CD4-positive, alpha-beta T cell treated with Interferon alpha-2 for 1 hour (primary cell): ENCODE measurements at places on chromosomes 6 and 20.

DNA sequence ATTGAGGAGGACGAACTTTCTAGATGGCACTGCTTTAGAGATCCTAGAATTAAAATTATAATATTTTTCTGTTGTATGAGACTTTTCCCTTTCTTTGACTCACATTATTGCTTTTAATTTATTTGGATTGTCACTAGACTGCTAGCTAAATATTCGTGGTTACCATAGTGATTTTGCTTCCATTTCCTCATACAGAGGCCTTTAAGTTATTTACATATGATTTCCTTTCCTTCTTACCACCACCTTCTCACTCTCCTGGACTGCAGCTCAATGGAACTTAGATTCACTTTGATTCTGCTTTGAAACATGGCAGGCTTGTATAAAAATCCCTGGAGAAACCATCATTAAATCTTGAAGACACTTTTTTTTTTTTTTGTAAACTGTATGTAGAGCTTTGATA is 222.9 kb downstream of the LAMA2 start:
- DNase-seq: no peak

- DNase-seq: peak; percentile 51
These were observed 85.9 kb downstream of the CRYBG1 start for GRCh38 chr6:106446287-106446885.

DNA sequence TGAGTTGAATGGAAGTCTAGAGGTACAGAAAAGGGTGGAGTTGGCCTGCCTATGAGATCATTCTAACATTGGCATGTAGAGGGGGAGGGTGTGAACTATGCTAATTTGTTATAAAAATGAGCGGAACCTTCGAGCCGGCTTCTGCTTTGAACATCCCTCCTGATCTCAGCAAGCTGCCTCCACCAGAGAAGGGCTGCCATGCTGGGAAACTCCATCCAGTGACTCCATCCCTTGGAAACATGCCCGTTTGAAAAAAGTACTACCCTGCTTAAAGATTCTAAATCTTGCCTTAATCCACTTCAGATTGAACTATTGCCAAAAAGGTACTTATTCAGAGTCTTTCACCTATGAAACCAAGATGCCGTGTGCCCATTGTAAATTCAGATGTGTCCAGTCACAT is 43.6 kb upstream of the TMEM170B start:
- DNase-seq: no peak

DNA sequence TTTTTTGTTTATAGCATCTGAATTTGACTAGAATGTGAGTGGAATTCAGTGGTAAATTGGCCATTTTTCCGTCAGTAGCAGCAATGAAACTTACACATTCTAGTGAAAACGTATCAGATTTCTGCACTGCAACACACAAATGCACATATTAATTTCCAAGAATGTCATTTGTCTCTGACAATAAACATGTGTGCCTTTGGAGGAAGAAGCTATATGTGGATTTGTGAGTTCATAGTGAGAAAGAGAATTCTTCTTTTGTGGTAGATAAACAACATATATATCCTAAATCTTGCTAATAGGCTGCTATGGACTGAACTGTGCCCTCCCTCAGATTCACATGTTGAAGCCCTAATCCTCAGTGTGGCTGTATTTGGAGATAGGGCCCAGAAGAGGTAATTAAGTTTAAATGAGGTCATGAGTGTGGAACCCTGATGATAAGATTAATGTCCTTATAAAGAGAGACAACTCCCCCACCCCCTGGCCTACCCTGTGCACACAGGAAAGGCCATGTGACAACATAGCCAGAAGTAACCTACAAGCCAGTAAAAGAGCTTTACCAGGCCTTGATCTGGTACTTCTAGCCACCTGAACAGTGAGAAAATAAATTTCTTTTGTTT is 200.2 kb upstream of the EYA4 start:
- no peak for DNase-seq

DNA sequence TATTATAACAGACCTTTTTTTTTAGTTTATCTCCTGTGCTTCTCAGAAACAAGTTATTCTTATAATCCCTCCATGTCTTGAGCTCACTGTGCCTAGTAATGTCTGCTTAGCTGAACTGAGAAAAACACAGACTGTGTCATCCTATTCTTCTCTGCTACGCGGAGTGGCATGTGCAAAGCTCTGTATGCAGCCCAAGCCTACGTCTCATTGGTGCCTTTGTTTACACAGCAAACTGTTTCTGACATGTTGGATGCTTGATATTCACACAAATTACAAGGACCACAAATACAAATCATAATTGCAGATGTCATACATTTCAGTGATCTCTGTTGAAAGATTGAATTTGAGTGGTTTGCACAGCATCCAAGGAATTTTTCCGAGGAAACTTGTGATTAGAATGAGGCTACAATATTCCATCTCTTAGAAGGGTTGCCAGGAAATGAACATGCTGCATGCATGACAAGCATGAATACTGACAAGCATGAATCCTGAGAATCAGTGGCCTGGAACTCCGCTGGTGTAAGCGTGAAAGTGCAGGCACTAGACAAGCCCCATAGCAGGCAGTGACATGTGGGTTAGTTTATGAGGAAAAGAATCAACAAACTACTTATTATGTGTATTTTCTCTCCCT is 128.4 kb upstream of the SGK1 start:
- no peak for DNase-seq

DNA sequence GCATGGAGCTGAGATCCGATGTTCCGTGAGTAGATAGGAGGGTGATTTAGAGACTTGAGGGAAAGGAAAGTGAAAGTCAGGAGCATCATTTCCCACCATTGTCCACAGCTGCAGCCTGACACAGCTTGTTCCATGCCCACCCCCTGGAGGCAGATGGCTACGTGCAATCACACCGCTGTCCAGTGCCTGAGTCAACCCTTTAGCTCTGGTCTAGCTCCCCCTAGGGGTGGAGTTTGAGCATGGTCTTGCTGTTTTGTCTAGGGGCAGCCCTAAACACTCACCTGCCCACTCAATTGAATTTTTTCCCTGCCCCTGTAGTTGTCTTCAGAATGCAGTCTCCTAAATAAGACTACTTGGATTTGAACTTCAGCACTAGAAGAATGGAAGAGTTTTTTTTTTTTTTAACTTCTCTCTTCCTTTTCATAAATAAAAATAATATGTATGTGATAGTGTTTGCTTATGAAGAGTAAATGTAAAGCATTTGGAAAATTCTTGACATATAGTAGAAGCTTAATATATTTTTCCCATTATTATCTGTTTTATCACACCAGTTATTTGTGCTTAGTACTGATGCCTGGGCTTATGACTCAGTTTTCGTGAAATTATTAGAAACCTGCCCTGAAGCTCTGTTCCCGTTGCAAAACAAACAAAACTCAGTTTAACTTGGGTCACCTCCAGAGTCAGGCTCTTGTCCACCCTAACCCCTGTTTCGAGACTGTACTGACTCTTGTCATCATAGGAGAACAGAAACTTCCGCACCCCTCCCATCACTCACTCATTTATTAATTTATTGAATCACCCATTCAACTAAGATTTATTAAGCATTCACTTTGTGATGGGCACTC is 814.8 kb downstream of the MAFB start:
- DNase-seq: peak; percentile 1

DNA sequence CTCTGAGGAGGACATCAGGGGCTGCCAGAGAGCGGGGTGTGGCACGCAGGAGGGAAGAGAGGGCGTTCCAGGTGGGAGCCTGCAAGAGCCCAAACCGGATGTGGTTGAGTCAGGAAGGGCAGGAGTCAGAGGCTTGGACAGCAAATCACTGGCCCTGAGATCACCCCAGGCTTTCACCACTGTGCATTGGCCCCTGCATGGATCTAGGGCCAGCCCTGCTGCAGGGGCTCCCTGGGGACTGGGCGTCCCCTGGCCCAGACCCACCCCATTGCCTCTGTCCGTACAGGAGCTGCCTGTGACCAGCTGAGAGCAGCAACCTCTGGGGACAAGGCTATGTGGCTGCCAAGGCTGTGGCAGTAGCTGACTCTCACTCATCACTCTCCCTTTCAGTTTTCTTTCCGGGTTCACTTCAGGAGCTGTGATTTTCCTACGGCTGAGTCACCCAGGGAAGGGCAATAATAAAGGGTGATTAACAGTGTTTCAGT is 33.9 kb downstream of the KCNK17 start:
- no peak for DNase-seq

GRCh38 chr20:62227977-62228958 is 8.2 kb upstream of the HRH3 start:
- DNase-seq: no peak

- DNase-seq: no peak
These were observed 28.1 kb upstream of the TXNDC5 start for GRCh38 chr6:7938562-7939183.

DNA sequence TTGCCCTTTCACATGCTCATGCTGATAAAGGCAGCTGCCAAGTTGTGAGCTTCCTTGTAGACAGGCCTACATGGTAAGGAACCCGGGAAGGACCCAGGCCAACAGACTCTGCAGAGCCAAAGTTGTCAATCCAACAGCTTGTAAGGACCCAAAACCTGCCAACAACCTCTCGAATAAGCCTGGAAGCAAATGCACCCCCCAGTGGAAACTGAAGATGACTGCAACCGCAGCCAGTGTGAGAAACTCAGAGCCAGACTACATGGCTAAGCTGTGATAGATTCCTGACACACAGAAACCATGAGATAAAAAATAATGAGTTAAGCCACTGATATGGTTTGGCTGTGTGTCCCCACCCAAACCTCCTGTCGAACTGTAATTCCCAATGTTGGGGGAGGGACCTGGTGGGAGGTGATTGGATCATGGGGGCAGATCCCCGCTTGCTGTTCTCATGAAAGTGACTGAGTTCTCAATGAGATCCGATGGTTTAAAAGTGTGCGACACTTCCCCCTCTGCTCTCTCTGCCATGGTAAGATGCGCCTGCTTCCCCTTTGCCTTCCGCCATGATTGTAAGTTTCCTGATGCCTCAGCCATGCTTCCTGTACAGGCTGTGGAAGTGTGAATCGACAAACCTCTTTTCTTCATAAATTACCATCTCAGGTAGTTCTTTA is 18.8 kb upstream of the CLPSL2 start:
- no peak for DNase-seq

- DNase-seq: peak; percentile 55
These were observed 67.2 kb upstream of the TBC1D7 start for GRCh38 chr6:13395272-13396237.

- DNase-seq: no peak
These were observed 67.8 kb downstream of the TIAM2 start for GRCh38 chr6:155062866-155063341.

GRCh38 chr20:4012589-4012988 is 2.8 kb downstream of the RNF24 start:
- DNase-seq: no peak

DNA sequence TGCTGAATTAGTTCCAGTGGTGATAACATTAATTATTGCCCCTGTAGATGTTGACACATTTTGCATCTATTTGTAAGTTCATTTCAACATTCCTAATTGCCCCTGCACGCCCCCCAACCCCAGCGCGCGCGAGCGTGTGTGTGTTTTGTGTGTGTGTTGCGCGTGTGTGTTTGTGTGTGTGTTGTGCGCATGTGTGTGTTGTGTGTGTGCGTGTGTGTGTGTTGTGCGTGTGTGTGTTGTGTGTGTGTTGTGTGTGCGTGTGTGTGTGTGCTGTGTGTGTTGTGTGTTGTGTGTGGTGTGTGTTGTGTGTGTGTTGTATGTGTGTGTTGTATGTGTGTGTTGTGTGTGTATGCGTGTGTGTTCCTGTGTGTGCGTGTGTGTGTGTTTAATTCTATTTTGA is 245.7 kb upstream of the GMDS start:
- DNase-seq: no peak

DNA sequence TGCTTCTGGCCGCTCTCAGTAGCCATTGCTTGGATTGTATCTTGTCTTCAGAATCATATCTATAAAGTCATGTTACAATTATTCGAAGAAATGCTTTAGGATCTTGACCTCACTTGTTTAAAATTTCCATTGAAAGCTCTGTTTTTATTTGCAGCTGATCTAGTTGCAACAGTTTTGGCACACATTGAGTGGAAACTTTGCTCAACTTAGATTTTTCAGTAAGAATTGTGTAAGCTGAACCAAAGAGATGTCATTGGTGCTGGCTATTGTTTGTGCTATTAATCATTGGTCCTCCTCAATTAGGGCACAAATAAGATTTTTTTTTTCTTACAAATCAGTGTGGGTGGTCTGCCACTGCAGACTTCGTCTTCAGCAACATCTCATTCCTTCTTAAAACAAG is 649.2 kb downstream of the MMUT start:
- no peak for DNase-seq

DNA sequence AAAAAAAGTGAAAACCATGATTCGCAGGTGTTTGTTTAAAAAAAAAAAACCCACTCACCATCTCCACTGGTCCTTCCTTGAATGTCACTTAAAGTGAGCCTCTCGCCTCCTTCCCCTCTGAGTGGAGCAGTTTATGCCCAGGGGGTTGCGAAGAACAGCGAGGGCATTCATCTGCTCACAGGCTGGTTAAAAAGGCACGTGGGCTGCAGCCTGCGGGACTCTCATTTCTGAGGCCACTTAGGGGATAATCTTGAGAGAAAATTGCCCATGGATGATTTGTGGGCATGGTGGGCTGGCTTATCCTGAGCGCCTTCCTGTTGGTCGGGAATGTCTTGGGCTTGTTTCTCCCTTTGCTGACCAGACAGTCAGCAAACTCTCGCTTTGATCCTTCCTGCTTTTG is 18.9 kb downstream of the BCAS4 start:
- DNase-seq: no peak

DNA sequence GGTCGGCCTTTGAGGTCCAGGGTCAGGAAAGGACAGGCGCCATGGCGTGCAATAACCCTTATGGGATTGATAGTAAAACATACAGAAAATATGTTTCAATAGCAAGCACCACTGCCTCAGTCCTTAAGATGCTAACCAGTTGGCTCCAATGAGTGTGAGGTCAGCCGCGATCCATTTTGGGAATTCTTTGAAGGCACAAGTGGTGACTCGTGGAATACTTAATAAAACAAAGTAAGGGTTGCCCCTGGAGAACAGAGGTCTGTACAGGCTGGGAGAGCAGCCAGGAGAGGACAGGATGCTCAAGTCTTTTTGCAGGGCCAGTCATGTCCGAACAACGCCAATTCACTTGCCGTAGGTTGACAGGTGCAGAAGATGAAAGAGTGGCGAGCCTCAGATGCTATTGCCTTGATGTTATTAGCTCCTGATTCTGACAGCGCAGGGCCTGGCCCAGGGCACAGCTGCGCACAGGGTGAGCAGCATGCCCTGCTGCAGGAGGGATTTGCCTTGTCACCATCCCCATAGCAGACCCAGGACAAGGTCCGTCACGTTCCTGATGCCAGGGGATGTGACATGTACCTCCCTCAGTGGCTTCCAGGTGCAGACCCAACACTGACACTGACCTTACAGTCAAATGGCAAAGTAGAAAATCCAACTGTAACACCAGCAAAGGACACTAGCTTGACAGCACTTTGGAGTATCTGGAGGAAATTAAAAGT is 21.8 kb downstream of the SYNDIG1 start:
- no peak for DNase-seq

- DNase-seq: no peak
These were observed 48.2 kb downstream of the DSTN start for GRCh38 chr20:17617868-17618672.

DNA sequence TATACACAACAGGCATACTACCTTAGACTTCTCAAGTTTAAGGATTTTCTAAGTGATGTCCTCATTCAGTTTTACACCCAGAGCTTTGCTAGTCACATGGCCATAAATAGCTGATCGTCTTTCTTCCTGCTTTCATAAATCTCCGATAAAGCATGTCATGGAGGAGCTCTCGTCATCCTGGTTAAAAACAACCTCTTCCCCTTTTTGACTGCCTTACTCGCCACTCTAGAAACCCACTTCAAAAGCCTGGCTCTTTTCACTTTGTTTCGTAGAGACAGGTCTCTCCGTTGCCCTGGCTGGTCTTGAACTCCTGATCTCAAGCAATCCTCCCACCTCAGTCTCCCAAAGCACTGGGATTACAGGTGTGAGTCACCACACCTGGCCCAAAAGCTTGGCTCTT is 67.0 kb upstream of the SMIM29 start:
- DNase-seq: peak; percentile 16

GRCh38 chr6:29791162-29791561 is 36.5 kb upstream of the HLA-G start:
- DNase-seq: no peak
